ENCODE measurements at places on chromosomes 12 and 14.

- DNase-seq: no peak
Observed at GRCh38 chr12:20282401-20282800, 85.9 kb upstream of the PDE3A start.

DNA sequence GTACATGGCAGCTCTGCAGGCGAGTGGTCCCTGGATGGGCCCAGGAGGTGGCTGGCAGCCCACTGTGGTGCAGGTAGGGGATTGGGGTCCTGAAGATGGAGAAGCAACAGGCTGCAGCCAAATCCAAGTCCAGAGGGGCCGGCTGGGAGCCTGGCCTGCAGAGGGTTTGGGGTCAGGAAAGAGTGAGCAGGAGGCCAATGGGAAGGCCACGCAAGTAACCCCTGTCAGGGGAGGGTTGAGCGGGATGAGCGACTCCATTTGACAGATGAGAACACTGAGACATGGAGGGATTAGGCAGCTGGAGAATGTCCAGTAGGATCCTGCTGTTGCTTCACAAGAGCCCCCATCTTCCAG, 136.0 kb downstream of the BCL11B start:
- no peak for DNase-seq

GRCh38 chr12:65152596-65152995, 16.8 kb upstream of the LEMD3 start:
- DNase-seq: no peak

- DNase-seq: peak; percentile 84
Observed at GRCh38 chr12:119082496-119082895, 96.2 kb upstream of the HSPB8 start.

- no peak for DNase-seq
Observed at GRCh38 chr14:66636240-66636639, 128.3 kb downstream of the GPHN start.

GRCh38 chr12:96271469-96272199, 77.5 kb downstream of the ELK3 start:
- DNase-seq: no peak

- DNase-seq: no peak
Observed at GRCh38 chr12:115946092-115946491, 331.4 kb downstream of the MED13L start.

DNA sequence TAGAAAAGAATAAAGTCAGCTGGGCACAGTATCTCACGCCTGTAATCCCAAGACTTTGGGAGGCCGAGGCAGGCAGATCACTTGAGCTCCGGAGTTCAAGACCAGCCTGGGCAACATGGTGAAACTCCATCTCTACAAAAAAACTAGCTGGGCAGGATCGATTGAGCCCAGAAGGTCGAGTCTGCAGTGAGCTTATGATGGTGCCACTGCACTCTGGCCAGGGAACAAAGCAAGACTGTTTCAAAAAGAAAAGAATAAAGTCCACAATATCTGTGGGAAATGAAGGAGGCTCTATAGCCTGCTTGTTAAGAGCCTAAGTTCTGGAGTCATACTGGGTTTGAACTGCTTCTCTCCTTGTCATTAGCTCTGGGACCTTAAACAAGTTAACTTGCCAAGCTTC, 7.9 kb downstream of the MAPK1IP1L start:
- no peak for DNase-seq

DNA sequence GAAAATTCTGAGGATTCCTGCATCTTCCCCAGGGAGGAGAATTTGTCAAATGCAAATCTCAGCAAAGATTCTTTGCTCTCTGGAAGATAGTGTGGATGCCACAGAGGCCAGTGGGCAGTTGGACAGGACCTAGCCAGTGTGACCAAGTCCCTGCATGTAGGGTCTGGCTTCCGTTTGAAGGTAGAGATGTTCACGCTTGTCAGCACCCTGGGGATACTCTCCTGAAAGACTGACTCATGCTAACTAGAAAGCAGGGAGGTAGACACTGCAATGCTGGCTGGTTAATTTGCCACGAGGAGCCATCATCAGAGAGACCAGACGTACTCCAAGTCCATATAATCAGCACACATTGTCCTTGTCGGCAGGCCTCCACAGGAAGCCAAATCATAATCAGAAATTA, 130.1 kb downstream of the SAMD4A start:
- no peak for DNase-seq

DNA sequence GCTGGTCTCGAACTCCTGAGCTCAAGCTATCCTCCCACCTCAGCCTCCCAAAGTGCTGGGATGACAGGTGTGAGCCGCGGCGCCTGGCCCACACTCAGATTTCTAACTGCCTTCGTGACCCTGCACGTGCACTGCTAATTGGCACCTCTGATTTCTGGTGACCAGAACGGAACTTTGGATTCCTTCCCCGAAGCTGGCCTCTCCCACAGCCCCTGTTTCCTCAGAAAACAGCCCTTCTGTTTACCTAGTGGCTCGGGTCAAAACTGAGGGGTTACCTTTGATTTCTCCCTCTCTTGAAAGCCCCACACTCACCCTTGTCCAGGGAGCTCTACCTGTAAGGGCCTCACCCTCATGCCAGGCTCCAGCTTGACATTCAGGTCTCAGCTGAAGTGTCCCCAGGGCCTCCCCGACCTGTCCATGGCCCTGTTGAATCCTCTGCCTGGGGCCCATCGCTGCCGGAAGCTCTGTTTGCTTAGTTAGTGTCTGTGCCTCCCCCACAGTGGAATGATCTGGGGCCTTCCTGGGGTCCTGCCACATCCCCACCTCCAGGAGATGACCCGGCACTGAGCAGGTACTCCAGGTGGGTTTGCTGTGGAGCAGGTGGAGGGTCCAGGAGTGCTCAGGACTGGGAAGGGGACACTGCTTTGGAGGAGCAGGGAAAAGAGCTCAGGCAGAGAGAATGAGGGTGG, 24.4 kb upstream of the FAM181A start:
- no peak for DNase-seq

DNA sequence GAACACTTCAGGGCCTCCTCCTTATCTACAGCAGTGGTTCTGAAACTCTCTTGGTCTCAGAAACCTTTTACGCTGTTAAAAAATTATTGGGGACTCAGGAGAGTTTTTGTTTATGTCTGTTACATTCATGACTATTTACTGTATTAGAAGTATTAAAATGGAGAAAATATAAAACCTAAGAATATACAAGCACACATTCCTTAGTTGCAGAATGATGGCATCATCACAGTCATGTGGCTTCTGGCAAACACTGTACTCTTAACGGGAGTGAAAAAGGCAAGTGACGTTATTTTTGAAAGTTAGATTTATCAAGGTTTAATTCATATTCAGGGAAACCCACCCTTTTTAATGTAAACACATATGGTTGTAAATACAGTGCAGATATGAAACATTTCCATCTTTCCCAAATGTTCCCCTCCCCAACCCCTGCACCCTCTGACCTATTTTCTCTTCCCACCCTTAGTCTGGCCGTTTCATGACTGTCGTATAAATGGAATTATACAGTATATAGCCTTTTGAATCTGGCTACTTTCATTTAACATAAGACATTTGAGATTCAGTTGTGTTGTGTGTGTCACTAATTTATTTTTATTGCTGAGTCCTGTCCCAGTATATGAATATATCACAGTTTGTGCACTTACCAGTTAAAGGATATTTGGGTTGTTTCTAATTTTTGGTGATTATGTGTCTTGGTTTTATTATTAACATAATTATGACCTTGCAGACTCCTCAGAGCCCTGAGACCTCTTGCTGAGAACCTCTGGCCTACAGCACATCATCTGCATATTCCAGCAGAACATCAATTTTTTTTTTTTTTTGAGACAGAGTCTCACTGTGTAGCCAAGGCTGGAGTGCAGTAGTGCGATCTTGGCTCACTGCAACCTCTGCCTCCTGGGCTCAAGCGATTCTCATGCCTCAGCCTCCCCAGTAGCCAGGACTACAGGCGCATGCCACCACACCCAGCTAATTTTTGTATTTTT, 457.0 kb downstream of the PCNX1 start:
- DNase-seq: no peak

- no peak for DNase-seq
Observed at GRCh38 chr14:94952097-94952496, 182.2 kb upstream of the GSC start.

DNA sequence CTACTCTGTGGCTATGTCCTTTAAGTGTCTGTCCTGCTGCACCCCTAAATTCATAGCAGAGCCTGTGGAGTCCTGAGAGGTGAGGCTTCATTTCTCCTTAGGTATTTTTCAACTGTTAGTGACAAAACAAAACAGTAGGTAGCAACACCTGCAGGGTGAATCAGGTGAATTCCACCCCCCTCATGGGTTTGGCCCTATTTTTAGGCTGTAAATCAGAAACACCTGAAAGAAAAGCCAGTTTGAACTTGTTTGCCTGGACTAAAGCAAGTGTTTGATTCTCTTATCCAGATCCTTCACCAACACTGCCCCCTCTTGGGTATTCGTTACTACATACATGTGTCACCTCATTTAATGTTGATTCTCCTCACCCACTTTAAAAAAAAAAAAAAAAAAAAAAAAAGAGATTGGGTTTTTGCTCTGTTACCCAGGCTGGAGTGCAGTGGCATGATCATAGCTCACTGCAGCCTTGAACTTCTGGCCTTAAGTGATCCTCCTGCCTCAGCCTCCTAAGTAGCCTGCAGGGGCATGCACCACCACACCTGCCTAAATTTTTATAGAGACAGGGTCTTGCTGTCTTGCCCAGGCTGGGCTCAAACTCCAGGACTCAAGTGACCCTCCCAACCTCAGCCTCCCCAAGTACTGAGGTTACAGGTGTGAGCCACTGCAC, 10.3 kb downstream of the TBPL2 start:
- peak; percentile 64 for DNase-seq

DNA sequence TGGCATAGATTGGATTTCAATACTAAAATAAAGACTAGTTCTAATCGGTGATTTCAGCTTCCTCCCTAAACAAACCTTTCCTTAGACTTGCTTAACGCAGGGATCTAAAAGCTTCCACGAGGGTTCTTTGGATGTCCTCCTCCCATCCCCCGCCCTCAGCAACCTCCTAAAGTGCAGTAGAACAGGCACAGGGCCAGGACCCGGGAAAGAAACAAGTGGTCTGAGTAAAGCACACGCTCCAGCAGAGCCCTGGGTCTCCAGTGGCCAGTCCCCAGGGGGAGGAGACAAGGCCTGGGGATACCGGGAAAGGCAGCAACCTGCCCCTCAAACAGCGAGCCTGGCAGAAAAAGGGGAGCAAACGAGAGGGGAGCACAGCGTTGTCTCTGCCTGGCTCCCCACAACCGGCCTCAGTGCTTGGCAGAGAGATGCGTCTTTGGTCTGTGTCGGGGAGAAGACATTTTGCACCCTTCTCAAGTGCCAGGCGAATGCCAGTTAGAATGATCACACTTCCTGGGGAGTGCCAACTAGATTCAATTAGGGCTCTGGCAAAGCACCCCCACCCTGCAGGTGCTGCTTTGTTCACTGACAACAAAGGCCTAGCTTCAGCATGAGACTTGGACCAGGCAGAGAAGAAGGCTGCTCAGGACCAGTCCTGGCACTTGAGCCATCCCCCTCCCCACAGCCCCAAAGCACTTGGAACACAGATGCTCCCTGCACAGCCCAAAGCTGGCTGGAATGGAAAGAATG, 17.1 kb upstream of the SLC6A12 start:
- peak; percentile 97 for DNase-seq

Data from thyroid gland (tissue), 4 donors.